Occipital lobe (tissue), 3 donors: ENCODE measurements at places on chromosomes 2 and 18.

DNA sequence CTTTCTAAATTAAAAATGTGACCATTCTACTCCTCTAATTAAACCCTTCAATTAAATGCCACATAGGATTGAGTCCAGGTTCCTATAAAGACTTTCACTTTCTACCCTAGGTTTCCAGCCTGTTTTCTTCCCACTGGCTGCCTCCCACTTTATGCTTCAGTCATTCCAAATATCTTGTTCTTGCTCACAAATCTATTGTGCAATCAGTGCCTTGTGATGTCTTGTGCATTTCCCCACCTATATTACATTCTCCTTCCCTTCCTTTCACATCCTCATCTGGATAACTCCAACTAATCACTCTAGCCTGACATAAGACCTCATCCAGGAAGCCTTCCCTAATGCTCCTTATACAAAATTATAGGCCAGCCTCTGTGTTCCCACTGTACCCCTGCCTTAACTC is 281.7 kb upstream of the LRATD1 start:
- no peak for DNase-seq

DNA sequence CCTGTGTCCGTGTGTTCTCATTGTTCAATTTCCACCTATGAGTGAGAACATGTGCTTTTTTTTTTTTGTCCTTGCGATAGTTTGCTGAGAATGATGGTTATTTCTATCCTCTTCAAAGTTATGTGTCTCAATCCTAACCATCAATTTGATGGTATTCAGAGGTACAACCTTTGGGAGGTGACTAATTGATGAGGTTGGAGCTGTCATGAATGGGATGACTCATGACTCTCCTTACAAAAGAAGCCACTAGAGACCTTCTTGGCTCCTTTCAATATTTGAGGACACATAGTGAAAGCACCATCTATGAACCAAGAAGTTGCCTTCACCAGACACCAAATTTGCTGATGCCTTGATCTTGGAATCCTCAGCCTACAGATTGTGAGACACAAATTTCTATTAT is 677.1 kb upstream of the DDX18 start:
- no peak for DNase-seq

DNA sequence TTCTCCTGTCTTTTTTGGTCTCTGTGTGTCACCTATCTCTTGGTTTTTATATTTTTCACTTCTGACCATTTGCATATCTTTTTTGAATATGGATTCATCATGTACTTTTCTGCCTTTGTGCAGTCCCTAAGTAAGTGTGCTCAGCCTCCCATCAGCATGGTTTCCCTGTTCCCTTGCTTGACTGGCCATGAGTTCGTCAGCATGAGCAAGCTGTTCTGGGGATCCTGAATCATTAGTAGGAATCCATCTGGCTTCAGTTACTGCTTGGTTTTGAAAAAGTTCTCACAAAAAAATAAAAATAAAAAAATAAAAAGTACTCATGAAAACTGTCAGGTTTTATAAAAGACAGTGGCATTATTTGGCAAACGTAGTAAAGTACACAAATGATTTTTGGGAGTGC is 144.1 kb downstream of the NCOA1 start:
- no peak for DNase-seq

DNA sequence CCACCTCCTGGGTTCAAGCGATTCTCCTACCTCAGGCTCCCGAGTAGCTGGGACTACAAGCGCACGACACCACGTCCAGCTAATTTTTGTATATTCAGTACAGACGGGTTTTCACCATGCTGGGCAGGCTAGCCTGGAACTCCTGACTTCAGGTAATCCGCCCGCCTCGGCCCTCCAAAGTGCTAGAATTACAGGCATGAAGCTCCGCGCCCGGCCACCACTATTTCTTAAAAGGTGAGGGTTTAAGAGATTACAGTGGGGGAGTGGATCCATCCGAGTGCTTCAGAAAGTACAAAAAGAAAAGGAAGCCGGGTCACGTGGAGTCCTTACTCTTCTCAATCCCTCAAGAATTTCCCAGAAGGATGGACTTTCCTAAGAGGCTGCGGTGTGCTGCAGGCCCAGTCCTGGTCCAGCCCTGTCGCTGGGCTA is 146.9 kb downstream of the ANKRD44 start:
- DNase-seq: no peak

DNA sequence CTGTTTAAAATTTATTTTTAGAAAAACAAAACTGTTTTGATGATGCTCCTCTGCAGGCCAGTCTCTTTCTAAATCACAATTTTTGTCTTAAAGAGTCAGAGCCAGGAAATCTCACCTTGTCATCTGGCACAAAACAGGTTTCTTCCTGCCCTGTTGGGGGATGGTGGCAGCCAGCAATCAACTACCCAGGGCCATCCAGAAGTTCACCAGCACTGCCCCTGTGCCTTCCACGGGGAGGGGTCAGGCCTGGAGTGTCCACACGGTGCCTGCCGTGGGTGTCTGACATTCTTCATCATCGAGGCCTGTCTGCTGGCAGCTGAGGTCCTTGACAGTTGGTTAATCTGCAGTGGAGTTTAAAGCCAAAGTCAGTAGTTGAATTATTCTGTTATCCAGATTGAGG is 40.0 kb upstream of the BMP10 start:
- DNase-seq: no peak

- no peak for DNase-seq
Observed at GRCh38 chr2:111216811-111217652, 96.3 kb downstream of the BCL2L11 start.

- DNase-seq: no peak
Observed at GRCh38 chr2:29431485-29431884, 316.3 kb downstream of the CLIP4 start.

- no peak for DNase-seq
Observed at GRCh38 chr2:127429844-127430425, 11.7 kb downstream of the PROC start.

GRCh38 chr18:72613534-72613930 is 69.4 kb upstream of the CBLN2 start:
- DNase-seq: no peak

DNA sequence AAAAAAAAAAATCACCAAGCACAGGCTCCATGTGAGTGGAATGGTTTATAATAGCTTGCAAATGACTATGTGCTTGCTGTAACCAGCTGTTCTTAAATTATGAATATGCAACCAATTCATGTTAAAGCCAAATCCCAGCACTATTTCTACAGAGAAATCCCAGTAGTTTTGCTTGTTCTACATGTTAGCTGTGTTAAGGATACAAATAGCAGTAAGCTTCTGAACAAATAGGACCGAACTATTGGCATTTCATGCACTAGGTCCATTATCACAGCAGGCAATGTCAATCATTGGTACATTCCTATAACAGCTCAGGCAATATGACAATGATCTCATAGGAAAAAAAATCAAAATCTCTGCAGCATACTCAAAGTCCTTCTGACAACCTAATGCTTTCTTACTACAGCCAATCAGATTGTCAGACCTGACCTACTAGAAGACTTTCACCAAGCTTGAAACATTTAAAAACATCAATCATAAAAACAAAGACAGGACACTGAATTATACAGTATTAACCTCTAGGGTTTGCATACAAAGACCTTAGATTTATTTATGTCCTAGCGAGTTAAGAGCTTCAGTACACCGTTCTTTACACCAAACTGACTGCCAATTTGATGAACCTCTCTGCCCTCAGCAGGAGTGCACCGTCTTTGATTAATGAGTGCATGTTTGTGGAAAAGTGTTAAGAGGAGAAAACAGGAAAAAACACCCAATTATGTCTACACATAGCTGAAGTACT is 6.4 kb downstream of the BAZ2B start:
- DNase-seq: no peak

GRCh38 chr18:58609536-58609993 is 19.3 kb downstream of the ALPK2 start:
- no peak for DNase-seq

DNA sequence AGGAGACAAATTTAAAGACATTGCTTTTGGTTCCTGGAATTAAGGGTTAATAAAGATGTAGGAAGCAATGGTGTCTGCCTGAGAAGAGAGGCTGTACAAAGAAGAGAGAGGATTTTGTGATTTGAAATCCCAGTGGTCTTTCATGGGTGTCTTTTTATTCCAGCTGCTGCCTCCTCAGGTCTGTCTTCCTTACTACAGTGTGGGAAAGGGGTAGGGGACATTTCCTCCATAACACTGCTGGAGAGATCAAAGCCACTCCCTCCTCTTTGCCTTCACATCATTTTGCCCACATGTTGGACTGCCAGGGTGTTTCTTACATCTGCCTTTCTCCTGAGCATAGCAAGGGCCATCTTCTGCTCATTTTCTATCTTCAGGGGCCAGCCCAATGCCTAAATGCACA is 348.5 kb downstream of the EN1 start:
- no peak for DNase-seq

DNA sequence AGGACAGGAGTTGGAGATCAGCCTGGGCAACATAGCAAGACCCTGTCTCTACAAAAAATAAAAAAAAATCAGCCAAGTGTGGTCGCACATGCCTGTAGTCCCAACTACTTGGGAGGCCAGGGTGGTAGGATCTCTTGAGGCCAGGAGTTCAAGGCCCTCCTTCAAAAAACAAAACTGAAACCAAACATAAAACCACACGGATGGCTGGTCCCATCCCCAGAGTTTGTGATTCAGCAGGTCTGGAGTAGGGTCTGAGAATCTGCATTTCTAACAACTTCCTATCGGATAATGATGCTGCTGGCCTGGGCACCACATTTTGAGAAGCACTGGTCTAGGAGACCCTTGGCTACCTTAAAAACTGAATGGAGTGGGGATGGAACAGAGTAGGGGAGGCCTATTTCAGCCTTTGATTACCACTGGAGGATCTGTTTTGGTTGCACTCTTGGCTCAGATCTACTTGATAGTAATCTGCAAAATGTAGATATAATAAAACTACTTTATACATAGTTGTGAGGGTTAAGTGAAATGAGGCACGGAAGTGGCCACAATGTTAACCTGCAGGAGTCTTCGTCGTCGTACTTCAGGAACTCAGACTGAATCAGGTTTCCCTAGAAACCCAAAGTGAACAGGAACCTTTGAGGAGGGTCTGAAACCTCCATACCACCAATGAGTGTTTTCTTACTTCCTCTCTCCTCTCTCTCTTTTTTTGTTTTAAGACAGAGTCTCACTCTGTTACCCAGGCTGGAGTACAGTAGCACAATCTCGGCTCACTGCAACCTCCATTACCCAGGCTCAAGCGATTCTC is 25.5 kb upstream of the NFE2L2 start:
- DNase-seq: no peak

DNA sequence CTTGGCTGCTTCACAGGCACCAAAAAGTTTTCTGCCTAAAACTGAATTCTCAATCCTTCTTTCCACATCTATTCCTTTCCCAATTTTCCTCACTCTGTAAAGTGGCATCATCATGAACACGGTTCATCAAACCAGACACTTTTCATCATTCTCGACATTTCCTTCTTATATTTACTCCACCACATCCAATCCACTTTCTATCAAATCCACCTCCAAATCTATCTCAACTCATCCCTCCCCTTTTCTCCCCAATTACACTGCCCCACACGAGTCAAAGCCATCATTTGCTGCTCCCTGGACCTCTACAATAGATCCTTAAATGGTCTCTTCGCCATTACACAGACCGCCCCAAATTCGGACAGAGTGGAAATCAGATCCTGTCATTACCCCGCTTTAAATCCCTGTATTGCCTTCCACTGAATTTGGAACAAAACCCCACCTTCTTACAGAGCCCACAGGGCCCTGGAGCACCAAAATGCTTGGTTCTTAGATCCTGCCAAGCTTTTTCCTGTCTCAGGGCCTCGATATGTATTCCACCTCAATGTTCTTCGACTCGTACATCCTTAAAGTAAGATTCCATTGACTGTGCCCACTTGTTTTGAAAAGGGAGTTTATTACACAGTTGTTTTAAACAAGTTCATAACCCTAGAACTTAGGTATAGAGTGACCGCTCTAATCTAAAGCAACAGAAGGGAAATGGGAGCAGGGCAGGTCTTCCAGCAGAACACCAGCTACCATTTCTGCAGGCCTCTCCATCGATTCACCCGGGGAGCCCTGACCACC is 856 bp downstream of the ACAA2 start:
- DNase-seq: no peak

DNA sequence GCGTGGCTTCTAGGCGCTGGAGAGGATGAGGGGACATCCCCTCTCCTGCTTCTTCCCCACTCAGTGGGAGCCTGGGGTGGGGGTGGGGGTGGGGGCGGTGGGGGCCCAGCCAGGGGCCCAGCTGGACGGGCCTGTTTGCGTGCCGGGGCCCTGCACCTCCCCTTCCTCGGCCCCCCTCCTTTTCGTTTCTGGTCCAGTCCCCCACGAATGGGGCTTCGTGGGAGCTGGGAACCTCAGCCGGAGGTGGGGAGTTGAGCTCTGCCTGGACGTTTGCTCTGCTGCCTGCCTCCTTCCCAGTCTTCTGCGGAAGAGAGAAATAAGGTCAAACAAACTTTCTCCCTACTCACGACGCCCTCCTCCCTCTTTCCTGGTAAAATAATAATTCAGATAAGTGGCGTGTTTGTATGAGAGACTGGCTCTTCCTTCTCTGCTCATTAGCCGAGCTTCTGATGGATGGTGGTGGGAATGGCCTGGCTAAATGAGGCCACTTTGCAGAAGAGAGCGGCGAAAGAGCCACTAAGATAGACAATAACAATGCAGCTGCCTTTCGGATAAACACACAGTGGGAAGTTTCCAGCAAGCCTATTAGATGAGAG is 782 bp downstream of the MTA3 start:
- DNase-seq: no peak

DNA sequence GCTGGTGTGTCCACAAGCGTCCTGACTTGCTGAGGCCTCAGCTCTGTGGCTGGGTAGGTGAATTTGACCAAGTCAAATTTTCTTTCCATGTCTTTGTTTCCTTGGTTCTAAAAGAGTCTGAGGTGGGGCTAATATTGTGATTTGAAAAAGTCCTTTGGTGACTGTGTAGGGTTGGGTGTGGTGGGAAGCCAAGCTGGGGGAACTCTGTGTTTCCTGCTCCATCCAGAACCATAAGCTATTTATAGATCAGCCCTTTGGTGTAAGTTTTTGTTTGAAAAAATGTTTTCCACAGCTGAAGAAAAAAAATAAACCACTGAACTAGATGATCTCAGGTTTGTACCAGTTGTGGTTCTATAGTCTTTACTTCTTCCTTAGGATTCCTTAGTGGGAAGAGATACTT is 462.7 kb downstream of the TGIF1 start:
- DNase-seq: no peak

DNA sequence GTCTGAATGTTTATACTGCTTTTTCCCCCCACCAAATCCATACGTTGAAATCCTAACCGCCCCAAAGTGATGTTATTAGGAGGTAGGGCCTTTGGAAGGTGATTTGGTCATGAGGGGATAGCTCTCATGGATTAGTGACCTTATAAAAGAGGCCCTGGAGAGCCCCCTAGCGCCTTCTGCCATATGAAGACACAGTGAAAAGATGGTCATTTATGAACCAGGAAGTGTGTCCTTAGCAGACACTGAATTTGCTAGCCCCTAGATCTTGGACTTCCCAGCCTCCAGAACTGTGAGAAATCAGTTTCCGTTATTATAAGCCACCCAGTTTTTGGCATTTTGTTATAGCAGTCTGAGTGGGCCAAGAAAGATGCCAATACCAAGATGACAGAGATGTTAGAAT is 7.2 kb upstream of the TSN start:
- no peak for DNase-seq

DNA sequence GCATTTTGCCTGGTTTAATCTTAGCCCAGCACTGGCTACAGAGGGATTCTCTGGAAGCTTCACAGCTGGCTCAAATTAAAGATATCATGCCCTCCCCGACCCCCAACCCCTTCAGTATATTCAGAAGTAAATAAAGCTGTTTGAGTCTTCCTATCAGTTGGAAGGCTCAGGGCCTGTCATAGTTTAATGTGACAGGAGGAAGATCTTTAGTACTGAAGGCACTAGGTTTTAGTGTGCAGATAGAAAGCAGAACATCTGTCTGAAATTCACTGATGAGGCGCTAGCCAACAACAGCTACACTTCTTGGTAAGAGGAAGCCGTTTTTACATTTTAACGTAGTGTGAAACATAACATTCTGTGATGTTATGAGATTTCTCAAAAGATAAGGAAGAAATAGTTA is 969.1 kb upstream of the CDH2 start:
- no peak for DNase-seq
